ENCODE measurements at places on chromosomes 13 and 19.

DNA sequence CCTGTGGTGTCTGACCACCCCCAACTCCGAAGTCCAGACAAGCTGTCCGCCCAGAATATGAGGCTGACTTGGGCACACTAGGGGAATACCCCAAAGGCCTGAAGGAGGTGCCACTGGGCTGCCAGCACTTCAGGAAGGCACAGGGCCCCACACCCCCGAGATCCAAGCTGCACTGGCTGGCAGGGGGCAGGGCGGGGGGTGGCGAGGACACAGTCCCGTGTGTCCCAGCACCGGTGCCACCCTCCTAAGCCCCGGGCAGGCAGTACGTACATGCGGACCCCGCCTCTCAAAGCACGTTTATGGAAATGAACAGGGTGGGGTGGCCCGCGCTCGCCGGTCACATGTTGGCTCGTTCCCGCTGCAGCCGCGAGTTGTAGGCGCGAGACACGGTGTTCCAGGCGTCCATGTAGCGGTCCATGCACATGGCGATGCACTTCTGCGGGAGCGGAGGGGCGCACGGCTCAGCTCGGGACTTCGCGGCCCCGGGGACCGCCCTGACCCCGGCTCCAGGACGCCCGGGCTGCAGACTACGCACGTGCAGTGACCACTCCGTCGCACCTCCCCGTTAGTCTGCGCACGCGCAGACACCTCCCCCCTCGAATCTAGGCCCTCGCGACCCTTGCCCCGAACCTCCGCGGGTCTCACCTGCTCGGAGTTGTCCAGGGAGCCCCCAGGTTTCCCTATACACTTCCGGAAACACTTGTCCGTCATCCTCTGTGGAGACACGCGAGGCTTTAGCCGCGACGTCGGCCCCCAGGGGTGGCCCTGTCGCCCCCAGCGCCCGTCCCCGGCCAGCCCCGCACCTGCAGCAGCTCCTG, 566 bp downstream of the TIMM13 start:
- DNase-seq, result peak; percentile 85

DNA sequence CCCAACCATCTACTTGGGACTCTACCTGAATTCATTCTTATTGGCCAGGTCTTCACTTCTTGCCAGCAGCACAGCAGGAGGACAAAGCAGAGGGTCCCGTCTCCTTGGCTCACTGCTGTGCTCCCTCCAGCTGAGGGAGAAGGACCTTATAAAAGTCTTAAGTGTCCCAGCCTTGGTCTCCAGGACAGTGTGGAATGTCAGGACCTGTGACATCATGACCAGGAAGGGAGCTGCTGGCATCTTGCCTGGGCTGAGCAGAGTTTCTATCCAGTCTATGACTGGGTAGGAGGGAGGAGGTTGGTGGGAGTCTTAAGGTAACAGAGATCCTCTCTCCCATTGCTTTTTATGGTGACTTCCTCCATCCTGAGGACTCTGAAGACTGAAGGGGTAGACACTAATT, 56.6 kb upstream of the ANKRD10 start:
- no peak for DNase-seq

- no peak for DNase-seq
Observed at GRCh38 chr19:40625406-40626120, 24.4 kb downstream of the LTBP4 start.

GRCh38 chr13:59178344-59178743, 985.4 kb downstream of the DIAPH3 start:
- DNase-seq, result peak; percentile 13

- DNase-seq, result no peak
Observed at GRCh38 chr13:89748716-89749115, 1598.8 kb upstream of the MIR17HG start.

DNA sequence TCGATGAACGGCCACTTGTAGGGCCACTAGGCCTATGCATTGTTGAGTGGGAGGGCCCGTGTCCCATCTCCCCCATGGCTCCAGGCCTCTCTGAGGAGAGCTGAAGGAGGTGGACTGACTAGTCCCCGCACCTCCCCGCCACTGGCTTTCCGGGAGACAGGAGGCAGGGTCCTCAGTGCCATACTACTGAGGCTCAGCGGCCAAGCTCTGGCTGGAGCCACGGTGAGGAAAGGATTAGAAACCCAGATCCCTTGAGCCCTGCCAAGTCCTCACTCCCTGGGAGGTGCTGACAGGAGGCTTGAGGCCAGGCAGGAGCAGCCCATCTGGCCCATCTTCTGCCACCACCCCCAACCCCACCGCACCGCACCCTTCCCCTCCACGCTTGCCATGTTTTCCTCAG, 29.0 kb downstream of the CCDC8 start:
- DNase-seq, result no peak

DNA sequence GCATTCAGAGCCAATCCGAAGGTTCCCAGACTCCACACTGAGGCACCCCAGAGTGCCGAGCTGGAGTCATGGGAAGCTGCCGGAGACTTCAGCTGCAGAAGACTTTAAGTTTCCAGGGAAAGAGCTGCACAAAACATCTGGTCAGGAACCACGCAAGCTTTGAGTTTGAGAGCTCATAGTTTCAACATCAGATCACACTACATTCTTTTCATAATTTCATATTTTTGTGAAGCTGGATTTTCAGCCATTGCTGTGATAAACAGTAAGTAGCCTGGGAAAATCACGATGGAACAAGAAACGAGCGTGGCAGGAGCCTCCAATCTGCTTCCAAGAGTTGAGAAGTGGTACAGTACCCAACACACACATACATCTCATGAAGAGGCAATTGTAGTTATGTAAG, 25.5 kb upstream of the ATP12A start:
- peak; percentile 46 for DNase-seq

- DNase-seq, result no peak
Observed at GRCh38 chr13:90696656-90697055, 650.8 kb upstream of the MIR17HG start.

DNA sequence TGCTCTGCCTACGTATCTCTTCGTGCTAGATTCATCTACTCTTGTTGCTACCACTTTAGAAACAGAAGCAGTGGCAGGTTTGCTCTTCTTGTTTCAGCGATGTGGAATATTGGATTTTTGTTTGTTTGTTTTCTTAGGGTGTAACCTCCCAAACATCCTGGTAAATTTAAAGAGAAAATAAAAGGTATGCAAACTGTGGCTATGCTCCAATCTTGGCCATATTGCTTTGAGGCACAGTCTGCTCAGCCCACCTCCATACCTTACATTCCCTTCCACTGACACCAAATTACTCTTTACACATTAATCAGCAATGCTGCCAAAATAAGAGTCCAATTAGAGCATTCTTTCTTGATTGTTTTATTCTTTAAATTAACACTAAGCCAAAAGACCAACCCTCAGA, 25.2 kb upstream of the UBL3 start:
- no peak for DNase-seq

DNA sequence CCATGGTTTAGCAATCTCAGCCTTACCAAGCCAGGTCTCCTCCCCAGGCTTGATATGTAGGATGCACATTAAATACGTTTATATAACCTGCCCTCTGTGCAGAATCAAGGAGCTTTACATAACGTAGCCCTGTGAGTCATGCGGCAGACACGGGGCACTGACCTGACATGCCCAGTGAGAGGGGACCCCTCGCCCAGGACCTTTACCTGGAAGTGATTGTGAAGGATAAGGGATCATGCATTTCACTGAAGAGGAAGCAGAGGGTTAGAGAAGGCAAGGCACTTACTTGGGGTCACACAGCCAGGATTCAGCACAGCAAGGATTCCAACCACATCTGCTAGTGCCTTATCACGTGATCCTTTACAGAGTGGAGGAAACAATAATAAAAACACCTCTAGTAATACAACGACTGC, 18.9 kb upstream of the FOSB start:
- DNase-seq, result no peak

- no peak for DNase-seq
Observed at GRCh38 chr19:46904114-46905060, 43.6 kb downstream of the ARHGAP35 start.

DNA sequence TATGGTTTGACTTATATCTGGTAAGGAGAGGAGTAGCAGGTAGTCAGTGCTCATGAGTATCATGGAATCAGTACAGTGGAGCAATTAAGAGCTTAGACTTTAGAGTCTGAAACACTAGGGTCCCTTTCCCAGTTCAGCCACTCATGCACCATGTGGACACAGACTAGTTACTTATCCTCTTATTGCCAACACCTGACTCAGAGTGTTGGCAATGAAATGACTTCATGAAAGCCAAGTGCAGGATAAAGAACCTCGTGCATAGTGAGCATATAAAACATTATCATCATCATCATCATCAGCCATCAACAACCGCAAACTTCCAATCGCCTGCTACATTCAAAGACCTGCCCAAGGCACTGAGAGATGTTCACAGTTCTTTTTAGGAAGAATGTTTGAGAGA, 164.2 kb downstream of the FOXO1 start:
- no peak for DNase-seq

- no peak for DNase-seq
Observed at GRCh38 chr13:36571444-36571843, 102.4 kb upstream of the SERTM1 start.

DNA sequence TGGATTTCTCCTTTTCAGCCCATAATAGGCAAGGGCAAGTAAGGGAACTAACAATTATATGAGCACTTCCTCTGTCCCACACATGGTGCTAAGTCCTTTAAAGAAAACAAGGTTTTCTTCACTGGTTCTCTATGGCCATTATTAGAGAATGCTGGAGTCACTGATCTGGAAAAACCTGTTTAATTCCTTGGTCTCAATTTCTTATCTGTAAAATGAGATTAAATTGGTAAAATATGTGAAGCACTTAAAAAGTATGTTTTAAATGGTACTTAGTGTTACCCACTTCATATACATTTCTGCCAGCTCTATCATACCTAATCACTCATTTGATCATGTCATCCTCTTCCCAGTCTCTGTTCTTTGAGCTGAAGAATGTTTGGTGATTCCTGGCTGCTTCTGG, 39.4 kb downstream of the LRCH1 start:
- no peak for DNase-seq

- DNase-seq, result no peak
Observed at GRCh38 chr13:75010941-75011340, 471.0 kb downstream of the TBC1D4 start.

- no peak for DNase-seq
Observed at GRCh38 chr13:111967572-111968201, 99.3 kb upstream of the SOX1 start.

DNA sequence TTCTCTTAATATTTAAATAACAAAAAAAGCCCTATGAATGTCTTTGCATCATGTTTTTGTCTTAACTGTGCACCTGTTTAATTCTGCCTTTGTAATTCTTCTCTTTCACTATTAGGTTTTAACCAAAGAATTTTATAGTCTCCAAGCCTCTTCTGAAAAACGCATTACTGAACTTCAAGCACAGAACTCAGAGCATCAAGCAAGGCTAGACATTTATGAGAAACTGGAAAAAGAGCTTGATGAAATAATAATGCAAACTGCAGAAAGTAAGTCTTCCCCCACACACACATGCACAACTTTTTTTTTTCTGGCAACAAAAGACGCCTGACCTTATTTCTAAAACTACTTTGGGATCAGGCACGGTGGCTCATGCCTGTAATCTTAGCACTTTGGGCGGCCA, 126.5 kb downstream of the PIBF1 start:
- DNase-seq, result no peak

DNA sequence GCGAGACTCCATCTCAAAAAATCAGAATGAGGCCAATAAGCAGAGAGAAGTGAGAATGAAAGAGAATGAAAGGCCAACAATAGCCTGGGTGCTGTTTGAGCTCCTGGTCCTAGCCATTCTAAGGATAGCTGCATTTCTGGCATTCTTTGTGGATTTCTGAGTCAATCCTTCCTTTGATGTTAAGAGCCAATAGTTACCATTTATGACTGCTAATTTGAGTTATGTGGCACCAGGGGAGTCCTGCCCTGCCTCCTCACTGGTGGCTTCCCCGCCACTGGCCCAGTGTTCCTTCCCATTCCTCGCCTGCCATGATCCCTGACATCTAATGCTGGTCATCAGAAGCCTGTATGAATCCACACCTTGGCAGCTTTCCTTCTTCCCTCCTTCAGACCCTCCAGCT, 991.2 kb downstream of the UQCRFS1 start:
- no peak for DNase-seq

DNA sequence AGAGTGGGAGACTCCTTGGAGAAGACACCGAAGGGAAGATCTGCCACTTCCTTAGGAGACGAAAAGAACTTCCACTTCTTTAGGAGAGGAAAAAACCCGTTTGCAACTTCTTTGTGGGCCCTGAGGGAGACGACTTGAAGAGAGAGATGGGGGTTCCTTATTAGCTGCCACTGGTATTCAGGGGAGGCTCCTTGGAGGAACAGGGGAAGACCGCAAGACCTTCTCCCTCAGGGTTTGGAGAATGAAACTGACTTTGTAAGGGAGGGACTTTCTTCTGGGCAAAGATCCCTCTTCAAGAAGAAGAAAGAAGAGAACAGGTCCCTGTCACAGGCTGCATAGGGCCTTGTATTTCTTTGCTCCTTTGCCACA, 416 bp downstream of the BCKDHA start:
- DNase-seq, result no peak

DNA sequence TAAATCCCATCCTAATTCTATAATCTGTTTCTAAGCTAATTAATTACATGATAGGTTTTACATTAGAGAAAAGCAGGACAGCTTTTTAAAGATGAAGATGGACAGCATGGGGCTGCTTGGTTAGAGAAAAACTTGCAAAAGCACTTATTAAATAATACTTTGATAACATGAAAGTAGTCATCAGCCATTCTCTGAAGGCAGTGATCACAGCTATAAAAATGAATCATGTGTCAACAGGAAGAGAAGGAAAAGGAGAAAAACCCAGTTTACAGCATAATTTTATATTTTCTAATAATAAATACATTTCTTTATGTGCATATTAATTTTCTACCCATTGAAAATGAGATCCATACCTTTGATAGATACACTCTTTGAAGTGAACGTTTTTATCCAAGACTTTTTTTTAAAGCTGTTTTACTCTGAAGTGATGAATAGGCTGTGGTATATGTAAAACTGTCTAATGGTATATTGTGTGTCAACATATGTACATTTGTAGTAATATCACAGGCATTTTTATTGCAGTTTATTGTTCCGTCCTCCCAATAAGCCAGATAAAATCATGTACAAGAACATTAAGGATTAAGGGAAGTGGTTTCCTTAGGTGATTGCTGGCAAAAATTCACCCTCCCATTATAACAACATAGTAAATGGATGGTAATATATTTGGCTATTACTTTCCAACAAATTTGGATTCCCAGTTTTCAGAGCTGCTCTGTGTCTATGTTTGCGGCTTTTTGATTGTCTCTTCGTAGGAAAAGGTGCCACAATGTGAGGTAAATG, 1.3 kb upstream of the KLF5 start:
- no peak for DNase-seq

Data from AG08396 (cell line).